NCI-H510A (cell line): ENCODE measurements at places on chromosomes 11 and 22.

- DNase-seq: no peak
These were observed 10.0 kb downstream of the SHANK2 start for GRCh38 chr11:71242391-71242790.

DNA sequence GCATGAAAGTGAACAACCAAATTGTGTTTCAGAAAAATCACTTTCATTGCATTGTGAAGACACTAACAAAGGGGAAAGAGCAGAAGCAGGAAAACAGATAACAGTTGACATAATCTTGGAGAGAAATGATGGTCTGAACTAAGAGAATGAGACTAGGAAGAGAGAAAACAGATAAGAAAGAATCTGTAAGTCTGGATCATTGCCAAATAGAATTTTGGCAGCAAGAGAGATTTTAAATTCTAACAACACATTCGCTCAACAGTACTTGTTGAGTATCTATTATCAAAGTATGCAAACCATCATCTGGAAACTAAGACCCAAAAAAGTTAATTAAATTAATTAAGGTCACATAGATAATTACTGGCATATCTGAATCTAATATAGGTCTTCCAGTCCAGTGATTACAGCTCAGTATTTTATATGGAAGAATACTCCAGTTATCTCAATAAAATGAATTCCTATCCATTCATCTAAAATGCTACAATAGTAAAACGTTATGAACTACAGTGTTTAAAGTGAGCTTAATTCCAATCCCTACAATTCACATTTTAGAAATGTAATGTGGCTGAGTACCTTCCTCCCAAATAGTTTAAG lies 166.7 kb upstream of the FAT3 start:
- no peak for DNase-seq

- DNase-seq: no peak
These were observed 4.4 kb downstream of the TP53I11 start for GRCh38 chr11:44946263-44946662.

DNA sequence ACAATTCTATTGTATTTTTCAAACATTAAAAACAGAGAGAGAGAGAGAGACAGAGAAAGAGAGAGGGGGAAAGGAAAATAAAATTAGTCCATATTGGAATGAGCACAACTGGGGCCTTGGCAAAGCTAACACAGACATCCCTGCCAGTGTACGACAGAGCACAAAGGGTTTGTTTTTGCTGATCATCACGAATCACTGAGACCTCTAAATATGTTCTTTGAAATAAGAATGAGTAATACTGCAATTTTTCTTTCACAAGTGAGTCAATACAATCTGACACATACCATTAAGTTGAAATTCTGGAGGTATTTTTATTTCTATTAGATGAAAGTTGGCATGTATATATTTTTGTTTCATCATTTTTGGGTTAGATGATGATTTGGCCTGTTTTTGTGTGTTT lies 27.0 kb upstream of the LRRC4C start:
- DNase-seq: no peak

DNA sequence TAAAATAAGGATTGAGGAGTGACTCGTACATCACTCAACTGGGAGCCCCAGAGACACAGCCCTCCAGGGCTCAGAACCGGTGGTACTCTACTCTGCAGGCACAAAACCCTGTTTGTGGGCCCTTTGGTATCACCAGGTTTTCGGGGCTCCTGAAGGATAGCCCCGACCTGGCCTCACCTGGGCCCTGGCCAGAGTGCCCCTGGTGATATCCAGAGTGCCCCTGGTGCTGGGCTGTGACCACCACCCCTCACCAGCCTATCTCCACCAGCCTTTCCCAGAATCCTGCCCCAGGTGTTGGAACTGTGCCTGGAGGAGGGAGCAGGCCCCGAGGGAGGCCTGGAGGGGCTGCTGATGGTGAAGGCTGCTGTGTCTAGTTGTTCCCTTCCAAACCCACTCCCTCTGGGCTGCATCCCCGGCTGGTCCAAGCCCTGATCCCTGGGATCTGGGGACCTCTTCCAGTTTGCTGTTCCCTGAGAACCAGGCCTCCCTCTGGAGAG lies 2.2 kb upstream of the GGT5 start:
- DNase-seq: no peak

DNA sequence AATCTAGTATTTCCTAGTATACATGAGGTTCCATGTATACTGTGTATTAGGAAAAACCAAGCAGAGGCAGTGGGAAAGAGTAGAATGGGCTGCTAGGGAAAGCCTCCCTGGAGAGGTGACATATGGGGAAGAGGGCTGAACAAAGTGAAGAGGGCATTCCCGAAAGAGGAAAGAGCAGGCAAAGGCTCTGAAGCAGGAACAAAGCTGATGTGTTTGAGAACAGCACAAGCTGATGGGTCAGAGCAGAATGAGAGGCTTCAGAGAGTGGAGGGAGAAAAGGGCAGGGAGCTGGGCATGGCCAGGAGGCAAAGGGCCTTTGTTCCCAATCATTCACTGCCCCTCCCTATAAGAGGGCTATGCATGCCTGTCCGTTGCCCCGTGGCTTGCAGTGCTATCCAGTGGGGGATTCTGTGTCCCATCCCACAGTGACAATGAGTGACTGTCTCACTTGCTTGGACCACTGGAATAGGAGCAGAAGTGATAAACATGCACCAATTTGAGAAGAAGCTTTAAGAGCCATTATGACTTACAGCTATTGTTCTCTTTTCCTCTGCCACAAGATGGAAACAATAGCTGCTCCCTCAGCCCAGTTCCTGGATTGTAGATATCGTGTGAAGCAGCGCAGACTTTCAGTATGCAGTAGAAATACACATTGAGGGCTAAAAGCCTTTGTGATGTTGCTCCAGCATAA lies 39.6 kb downstream of the GALNT18 start:
- DNase-seq: no peak

GRCh38 chr11:110174645-110175310 lies 81.6 kb downstream of the ZC3H12C start:
- DNase-seq: no peak
